Naive thymus-derived CD4-positive, alpha-beta T cell (primary cell): ENCODE measurements at places on chromosomes 4 and X.
A peak's percentile ranks its signal among the peaks of the same experiment; 100 is the strongest.

DNA sequence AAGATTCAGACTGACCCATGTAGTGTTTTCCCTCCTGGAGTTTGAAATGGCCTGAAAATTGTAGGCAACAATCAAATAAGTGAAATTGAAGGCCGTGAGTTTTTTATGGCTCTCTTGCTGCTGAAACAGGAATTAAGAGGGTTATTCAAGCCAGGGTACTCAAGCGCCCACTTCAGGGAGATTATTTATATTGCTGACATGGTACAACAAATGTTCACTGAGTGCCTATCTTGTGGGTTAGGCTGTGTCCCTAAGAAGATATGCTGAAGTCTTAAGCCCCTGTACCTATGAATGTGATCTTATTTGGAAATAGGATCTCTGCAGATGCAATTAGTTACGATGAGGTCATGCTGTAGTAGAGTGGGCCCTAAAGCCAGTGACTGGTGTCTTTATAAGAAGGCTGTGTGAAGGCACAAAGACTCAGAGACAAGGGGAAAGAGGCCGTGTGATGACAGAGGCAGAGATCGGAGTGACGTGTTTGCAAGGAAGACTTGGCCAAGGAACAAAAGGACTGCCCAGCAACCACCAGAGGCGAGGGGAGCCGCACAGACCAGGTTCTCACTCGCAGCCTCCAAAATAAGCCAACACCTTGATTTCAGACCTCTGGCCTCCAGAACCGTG lies 72.9 kb downstream of the MED28 start:
- no peak for DNase-seq

- DNase-seq: no peak
These were observed 12.4 kb downstream of the PHKA2 start for GRCh38 chrX:18971506-18971905.

DNA sequence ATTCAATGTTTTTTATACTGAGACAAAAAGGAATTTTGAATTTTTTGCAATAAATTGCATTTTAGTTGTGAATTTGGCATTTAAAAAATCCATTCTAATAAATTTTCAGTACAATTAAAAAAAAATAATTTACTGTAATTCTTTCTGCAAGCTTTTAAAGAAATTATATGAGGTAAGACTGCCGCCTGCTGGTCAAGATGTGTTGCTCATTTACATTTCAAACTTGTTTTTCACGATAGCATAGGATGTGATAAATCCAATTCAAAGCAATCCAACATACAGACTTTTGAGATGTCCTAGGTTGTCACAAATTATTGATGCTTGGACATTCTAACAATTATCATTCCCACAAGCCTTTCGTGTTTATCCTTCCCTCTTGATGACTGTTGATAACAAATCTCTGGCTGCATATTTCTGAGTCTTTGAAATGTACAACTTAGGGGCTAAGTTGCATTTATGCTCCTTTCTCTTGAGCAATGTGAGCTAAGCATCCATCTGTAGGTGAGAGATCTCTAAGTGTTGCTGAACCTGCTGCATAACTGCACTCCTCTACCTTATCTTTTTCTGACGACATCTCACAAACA lies 21.7 kb upstream of the MFAP3L start:
- DNase-seq: peak; percentile 30

DNA sequence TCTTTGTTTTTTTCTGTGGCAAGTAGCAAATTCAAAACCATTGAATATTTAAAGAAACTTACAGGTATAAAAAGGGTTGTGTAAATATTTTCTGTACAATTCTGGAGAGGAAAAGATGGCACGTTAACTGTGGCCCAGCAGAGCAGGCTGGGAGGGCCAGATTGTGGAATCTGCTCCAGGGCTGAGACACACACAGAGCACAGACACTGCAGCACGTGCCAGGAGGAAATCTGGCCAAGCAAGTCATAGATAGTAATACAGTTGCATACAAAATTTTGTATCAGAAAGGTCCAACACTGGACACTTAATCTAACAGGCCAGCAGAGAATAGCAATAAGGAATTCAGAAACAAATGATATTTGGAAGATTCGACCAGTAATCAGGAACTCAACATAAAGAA lies 763.7 kb downstream of the PDHA2 start:
- no peak for DNase-seq

GRCh38 chr4:6676722-6677558 lies 16.7 kb upstream of the S100P start:
- DNase-seq: no peak
